ENCODE measurements at places on chromosomes 16 and 17.

- DNase-seq: no peak
These were observed 9.7 kb downstream of the CTCF start for GRCh38 chr16:67571981-67572431.

DNA sequence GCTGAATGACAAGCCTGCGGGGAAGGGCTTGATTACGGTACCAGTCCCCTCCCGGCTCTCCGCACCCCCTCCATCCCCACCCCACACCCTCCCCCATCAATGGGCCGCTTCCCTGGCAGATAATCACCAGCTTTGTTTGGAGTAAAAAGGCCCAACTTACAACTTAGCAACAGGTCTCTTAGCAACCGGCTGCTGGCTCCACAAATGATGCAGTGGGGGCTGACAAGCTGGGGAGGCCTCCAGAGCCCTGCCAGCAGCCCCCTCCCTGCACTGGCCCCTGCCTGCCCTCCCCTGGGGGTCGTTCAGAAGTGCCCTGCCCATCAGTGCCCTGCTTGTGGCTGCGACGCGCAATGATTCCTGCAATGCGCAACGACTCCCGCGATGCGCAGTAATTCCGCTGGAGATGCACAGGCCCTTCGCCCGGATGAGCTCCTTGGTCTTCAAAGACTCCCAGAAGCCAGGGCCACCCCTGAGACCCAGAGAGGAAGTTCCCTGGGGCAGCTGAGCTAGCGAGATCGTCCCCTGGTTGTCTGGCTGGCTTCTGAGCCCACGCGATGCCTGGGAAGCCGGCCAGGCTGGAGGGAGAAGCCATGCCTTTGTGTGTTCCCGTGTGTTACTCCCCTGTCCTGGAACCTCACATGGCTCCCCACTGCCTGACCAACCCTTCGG is 23.3 kb downstream of the CPNE2 start:
- DNase-seq: no peak

DNA sequence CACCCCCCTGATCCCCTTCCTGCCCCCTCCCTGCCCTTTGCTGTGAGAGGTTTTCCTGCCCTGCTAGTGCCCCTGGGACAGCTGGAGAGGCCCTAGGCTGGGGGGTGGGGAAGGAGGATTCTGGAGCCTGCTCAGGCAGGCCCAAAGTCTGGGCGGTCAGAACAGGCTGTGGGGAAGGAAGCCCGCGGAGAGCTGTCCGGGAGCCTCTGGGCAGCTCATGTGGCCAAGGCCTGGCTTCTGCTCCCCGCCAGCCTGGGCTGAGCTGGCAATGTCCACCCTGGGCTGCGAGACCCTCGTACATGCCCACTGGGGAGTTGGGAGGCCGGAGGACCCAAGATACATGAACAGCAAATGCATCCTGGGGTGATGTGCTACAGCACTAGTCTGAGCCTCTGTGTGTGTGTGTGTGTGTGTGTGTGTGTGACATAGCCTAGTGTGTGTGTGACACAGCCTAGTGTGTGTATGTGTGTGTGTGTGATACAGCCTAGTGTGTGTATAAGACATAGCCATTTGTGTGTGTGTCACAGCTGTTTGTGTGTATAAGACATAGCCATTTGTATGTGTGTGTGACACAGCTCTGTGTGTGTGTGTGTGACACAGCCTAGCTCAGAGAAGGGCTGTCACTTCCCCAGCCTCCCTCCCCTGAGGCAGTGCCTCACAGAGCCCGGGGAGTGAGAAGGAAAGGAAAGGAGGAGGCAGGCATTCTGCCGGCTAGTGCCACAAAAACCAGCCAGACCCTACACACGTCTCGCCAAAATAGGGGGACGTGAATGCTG is 201.4 kb upstream of the CIBAR2 start:
- DNase-seq: no peak

- no peak for DNase-seq
These were observed 103.9 kb downstream of the GNAO1 start for GRCh38 chr16:56295059-56295665.

GRCh38 chr17:4588391-4588790 is 4.1 kb downstream of the SMTNL2 start:
- DNase-seq: no peak

GRCh38 chr17:142876-143784 is 5.8 kb downstream of the SCGB1C2 start:
- DNase-seq: no peak

DNA sequence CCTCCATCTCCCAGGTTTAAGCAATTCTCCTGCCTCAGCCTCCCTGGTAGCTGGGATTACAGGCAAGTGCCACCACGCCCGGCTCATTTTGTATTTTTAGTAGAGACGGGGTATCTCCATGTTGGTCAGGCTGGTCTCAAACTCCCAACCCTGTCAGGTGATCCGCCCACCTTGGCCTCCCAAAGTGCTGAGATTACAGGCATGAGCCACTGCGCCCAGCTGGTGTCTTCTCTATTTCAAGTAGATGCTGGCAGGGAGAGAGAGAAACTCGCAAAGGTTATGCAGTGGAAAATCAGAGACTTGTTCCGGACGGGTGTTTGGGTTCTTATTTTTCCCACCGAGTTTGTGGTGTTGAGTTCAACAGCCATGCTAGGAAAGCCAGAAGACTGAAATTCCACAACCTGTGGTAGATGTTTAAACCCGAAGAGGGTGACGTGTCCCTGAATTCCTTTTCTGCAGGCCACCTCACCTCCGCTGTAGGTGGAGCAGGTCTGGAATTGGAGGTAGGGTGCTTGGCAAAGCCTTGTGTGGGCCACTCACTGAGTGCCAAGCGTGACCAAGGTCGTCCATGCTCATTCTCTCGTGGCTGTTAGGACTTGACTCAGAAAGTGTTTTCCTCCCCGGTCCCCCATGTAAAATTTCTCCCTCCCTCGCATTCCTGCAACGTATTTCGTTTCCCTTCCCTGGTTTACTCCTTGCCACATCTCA is 7.3 kb upstream of the ZDHHC7 start:
- DNase-seq: no peak

DNA sequence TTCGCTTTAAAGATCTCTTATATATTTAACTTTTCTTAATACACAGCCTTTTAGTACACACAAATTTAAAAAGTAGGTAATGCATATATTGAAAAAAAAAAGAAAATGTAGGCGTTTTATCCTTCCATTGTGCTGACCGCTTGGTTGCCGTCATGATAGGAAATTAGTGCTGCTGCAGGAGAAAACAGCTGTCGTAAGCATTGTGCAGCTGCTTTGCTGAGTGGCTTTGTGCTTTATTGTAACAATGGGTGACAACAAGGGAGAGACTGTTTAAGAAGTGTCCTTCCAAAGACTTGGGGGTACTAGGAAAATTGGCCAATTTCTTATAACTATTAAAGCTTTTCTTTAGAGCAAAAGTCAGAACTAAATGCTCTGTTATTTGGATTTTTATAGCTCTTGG is 5.0 kb downstream of the HERPUD1 start:
- DNase-seq: no peak

Data from NCI-H187 treated with DMSO at 0.1 percent for 48 hours (cell line).